Fibroblast of skin of left quadriceps (primary cell): ENCODE measurements at places on chromosomes 3 and 15.
A peak's percentile ranks its signal among the peaks of the same experiment; 100 is the strongest.

- no peak for DNase-seq
Observed at GRCh38 chr3:102353805-102354204, 81.0 kb upstream of the ZPLD1 start.

DNA sequence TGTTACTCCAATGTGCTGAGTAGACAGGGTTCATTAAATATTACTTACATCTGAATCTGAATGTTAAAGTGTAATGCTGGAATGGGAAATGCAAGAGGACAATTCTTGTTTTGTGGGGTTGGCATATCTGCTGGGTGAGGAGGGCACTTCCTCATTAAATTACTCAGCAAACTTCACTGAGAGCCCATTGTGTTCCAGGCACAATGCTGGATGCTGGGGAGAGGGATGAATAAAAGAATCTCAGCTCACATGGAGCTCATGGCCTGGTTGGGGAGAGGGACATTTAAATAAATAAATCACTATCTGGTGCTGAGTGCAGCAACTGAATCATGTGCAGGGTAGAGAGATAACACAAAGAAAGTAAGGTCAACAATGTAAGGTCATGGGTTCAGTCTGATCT, 199.2 kb upstream of the CFAP20DC start:
- no peak for DNase-seq

DNA sequence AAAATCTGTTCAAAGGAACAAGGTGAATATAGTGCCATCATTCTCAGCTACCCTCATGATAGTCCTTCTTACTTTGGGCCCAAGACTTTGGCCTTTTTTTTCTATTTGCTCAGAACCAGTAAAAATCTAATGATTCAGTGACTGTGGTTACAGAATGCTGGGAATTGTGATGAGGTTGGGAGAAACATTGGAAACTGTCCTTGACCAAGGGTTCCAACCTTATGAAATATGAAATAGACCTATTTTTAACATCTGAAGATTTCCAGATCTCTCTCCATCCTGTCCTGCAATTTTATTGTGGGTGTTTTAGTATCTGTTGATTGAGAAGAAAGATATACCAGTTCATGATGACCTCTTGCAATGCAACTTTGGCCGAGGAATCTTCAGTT, 34.9 kb downstream of the TMEM45A start:
- DNase-seq, result no peak

GRCh38 chr15:84781495-84781894, 33.1 kb downstream of the ZNF592 start:
- peak; percentile 2 for DNase-seq

DNA sequence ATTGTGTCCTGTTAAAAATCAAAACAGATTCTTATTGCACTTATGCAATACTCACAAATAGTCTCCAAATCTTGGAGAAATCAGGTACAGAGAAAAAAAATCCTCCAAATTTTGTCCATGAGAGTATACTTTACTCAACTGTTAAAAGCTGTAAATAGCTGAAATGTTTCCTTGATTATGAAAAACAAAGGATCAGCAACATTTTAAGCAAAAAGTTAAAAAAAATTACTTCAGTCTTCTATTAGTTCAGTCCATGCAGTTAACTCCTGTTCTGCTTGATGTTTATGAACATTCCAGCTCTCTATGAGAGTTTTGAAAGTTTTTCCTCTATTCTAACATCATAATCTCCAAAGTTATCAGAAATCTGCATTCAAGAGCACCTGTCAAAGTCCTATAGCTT, 22.8 kb upstream of the ZNF80 start:
- no peak for DNase-seq

- DNase-seq, result no peak
Observed at GRCh38 chr3:105187344-105187743, 179.4 kb upstream of the ALCAM start.

- DNase-seq, result no peak
Observed at GRCh38 chr3:31300456-31301443, 232.0 kb upstream of the STT3B start.

GRCh38 chr3:64945171-64945729, 257.4 kb upstream of the ADAMTS9 start:
- no peak for DNase-seq

- no peak for DNase-seq
Observed at GRCh38 chr15:92578096-92578835, 77.3 kb downstream of the FAM174B start.

GRCh38 chr3:146250449-146251382, at the start of gene PLSCR4:
Gene PLSCR4 (minus strand): TSS chr3:146251105. CDS start chr3:146222071, 29,034 bp downstream.
- DNase-seq, result peak; percentile 57

GRCh38 chr3:141986548-141987107, 110.2 kb downstream of the ATP1B3 start:
- DNase-seq, result no peak

GRCh38 chr15:36330598-36330997, 248.8 kb upstream of the CDIN1 start:
- DNase-seq, result no peak

DNA sequence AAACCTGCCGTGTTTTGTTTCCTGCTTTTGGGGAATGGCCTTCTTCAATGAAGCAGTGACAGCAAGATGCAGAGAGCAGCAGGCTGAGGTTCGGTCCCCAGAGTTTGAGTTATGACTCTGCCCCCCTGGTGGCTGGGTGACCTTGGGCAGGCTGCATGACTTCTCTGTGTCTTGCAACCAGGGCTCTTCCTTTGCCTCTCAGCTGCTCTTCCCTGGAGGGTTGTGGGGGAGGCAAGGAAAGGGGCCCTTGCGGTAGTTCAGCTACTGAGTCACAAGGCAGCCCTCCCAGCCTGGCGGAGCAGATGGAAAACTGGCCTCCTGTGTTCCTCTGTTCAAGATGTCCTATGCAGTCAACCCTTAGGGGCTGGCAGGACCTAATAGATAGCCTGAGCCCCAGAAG, 17.1 kb downstream of the CTXND1 start:
- DNase-seq, result no peak

DNA sequence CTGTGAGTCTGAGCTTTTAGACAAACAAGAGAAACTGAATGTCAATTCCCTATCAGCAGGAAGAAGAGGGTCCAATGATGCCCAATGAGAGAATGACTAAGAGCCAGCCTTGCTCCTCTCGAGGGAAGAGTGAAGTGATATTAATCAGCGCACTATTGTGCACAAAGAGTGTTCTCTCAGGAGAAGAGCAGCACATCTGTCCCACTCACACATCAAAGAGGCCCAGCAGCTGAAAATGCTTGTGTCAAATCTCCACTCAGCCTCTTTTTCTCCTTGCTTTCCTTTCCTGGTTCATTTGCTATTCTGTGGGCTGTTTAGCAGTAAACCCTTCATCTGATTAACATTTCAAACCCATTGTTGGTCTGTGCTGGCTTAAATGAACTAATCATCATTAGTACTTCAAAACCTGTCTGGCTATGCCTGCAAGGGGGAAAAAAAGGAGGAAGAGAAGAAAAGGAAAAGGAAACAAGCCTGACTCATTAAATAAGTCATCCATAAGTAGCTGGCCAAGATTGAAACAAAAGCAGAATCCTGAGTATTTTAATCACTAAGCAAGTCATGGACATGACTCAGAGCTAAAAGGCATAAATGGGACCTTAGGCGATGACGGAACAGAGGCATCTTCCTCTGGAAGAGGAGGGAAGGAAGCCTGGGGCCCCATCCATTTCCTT, 912.7 kb downstream of the TUSC7 start:
- peak; percentile 67 for DNase-seq

- DNase-seq, result no peak
Observed at GRCh38 chr15:25422021-25422420, 16.8 kb downstream of the UBE3A start.

DNA sequence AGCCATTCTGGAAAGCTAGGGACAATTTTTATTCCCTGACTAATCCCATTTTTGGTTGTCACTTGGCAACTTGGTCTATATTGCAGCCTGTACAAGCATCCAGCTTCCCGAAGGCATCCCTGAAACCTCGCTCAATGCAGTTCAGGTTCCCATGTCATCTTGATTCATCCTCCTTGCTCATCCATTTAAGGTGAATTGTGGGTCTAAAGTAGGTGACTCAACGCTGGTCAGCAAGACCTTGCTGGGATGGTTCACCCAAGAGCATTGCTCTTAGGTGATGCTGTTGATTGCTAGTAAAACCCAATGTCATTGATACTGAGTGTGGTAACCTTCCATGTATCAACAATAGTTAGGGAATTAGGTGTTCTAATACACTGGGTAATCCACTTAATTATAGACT, 13.1 kb upstream of the RAB8B start:
- no peak for DNase-seq

GRCh38 chr3:66242788-66243464, 22.1 kb downstream of the SLC25A26 start:
- DNase-seq, result no peak

DNA sequence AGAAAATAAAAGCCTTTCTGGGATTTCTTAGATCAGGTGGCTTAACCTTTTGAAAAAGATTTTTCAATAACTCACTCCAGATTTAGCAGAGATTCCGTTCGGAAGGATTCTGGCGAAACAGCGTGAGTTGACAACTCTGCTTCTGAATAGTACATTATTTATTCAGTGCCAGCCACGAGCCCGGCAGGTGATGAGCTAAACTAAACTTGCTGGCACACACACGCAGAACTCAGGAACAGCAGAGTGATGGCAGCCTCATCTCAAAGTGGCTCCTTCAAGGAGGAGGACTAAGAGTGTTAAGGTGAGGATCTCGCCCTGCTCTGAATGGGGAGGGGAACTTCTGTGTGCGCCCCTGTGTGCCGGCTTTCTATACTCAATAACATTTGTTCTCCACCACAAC, 114.3 kb downstream of the FAM43A start:
- DNase-seq, result no peak

DNA sequence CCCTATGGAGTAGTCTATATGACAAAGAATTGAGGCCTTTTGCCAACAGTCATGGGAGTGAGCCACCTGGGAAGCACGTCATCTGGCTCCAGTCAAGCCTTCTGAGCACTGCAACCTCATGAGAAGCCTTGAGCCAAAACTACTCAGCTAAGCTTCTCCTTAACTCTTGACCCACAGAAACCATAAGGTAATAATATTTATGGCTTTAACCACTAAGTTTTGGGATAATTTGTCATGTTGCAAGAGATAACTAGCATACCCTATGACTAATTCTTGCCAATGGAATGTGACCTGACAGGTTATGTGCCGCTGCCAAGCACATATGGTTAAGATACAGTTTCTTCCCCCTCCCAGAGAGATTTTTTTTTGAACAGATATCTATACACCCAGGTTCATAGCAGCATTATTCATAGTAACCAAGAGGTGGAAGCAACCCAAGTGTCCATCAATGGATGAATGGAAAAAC, 11.8 kb upstream of the SLC6A11 start:
- DNase-seq, result no peak

DNA sequence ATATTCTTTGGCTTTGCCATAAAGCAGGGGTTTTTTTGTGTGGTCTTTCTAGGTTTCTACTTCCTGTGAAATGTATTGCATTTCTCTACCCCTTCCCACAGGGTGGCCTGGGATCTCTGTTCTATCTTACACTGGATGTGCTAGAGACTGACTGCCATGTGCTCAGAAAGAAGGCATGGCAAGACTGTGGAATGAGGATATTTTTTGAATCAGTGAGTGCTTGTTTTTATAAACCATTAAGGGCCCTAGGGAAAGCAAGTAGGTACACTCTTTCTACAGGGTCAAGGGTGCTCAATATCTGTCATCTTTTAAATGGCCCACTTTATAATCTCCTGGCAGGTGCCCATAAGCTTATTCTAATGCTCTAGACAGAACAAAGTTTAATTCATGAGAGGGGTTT, 730 bp downstream of the FETUB start:
- DNase-seq, result no peak

GRCh38 chr3:188589071-188589470, 435.1 kb downstream of the LPP start:
- no peak for DNase-seq

- DNase-seq, result no peak
Observed at GRCh38 chr15:41804916-41805666, 22.8 kb upstream of the JMJD7 start.

- DNase-seq, result no peak
Observed at GRCh38 chr15:86336051-86336788, 256.5 kb downstream of the AGBL1 start.

GRCh38 chr3:89042236-89042835, 65.1 kb upstream of the EPHA3 start:
- peak; percentile 59 for DNase-seq

- no peak for DNase-seq
Observed at GRCh38 chr3:2837910-2838309, 272.3 kb downstream of the IL5RA start.

DNA sequence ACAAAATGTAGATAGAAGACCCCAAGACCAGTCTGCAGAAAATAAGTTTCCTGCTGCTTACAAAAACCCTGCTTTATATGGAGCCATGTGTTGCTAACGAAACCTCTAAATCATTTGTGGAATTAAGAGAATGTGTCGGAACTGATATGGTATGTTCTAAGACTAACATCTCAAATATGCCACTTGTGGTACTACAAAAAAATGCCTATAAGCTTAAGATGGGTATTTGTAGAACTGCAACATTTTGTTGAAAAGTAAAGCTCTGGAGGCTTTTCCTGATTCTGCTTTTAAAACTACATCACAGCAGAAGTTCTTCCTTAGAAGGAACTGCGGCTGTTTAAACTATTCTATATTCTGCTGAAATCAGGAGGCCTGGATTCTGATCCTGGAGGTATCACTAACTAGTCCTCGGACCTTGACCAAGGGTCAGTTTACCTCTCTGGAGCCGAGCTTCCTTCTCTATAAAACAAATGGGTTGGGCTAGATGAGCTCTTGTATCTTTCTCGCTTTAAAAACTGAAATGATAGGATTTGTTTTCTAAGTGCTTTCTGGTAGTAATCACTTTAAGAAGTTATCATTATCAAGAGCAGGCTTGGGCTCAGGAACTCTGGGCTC, 74.9 kb downstream of the RAD18 start:
- peak; percentile 86 for DNase-seq

DNA sequence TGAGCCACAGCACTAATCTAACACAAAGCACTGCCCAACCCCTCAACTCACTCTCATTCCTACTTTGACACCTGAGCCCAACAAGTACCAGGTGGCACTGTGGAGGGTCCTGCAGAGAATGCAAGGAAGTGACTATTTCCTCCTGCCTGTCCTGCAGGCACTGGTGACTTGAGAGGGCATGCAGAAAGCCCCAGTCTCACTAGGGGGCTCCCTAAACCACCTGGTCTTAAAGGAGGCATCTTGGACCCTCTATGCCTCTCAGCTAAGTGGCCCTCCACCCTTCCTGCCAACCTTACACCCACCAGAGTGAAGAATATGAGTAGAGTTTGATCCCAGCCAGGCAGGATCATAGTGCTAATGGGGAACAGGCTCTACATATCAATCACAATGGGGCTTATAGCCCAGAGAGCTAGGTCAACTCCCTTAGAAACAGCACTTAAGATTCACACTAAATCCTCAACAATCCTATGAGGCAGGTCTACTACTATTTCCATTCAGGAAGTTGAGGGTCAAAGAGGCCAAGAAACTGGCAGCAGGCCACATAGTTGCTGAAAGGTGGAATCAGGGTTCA, 15.2 kb downstream of the TRAIP start:
- no peak for DNase-seq

DNA sequence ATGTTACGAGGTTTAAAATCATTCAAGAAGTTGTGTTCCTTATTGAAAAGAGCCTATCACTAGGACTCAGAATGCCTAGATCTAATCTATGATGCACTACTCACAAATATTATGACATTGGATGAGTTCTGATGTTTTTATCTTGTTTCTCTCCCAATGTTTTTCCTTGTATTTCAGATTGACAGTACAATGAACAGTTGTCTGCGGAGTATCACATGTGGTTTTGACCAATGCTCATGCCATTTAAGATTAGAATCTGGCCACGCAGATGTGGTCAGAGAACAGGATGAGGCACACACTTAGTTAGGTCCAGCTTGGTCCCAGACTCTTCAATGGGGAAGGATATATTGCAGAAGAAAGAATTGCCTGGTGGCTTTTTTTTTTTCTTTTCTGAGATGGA, 25.6 kb upstream of the CCDC50 start:
- no peak for DNase-seq

GRCh38 chr15:100516643-100517512, 11.9 kb downstream of the CERS3 start:
- DNase-seq, result no peak
